ENCODE measurements at places on chromosomes 13 and 19.

GRCh38 chr19:47896019-47896418, 9.9 kb upstream of the SULT2A1 start:
- DNase-seq, result no peak

- no peak for DNase-seq
Measured at GRCh38 chr19:16637535-16637934, 9.5 kb upstream of the MED26 start.

- DNase-seq, result no peak
Measured at GRCh38 chr19:50233308-50233910, 30.0 kb downstream of the MYH14 start.

GRCh38 chr19:31015778-31016177, 333.5 kb downstream of the TSHZ3 start:
- no peak for DNase-seq

DNA sequence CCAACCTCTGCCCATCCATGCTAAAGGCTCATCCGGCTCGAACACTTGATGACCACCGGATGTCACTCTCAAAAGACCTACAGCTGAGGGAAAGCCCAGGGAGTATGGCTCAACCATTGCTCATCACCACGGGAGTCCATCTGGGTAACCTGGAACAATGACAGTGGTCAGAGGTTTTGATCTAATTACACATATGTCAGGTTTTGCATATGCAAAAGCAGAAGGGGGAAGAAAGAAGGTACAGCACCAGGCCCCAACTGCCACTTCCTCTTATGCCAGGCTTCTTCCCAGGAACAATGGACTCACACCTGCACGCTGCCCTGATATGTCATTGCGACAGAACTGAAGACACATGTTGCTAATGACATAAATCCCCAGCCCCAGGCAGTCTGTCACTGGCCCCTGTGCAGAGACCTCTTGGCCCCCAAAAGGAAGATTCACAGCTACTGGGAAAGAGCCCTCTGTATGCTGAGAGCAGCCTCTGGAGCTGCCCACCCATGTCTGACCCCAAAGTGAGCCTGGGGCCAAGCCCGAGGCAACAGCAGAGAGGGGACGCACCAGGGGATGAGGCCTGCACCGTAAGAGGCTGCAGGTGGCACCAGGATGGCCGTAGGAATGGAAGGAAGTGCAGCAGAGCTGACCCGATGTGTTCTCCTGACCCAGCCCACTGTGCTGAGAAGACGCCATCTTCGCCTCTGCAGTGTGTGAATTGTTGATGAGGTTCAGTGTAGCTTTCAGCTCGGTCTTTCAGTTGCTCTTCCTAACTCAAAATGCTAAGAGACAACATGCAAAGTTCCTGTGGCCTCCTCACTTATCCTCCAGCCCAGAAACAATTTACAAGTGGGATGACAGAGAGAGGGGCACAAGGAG, 26.3 kb downstream of the EPS15L1 start:
- DNase-seq, result no peak

DNA sequence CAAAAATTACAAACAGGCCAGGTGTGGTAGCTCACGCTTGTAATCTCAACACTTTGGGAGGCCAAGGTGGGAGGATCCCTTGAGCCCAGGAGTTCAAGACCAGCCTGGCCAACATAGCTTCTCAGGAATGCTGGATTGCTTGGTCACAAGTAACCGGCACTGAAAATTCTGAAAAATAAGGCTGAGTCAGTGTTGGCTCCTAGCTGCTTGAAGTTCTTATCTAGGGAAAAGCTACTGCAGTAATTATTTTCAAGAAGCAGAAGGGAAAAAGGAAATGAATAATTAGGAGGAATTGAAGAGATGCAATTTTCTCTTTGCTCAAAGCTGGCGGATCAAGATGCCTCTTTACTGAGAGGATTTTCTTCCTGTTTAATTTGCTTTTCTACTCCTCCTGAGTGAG, 75.0 kb upstream of the GTF3A start:
- no peak for DNase-seq

- DNase-seq, result no peak
Measured at GRCh38 chr13:98606296-98606695, 29.4 kb upstream of the STK24 start.

DNA sequence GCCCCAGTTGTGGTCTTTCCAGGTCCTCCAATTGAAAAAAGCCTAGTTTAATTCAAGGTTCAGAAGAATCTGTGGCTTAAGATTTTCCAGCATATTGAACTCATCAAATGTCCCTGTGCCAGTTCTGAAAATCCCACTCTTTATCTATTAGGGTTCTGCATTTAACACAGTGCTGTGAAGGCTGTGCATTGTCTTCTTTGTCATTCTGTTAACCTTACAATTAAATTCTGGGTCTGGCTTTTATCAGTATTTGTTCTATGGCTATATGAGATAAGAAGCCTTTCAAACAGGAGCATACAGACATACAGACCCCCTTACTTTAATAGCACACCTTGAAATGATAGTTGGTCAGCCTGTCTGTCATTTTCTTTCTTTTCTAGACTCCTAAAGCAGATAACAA, 362.1 kb upstream of the DACH1 start:
- DNase-seq, result no peak

DNA sequence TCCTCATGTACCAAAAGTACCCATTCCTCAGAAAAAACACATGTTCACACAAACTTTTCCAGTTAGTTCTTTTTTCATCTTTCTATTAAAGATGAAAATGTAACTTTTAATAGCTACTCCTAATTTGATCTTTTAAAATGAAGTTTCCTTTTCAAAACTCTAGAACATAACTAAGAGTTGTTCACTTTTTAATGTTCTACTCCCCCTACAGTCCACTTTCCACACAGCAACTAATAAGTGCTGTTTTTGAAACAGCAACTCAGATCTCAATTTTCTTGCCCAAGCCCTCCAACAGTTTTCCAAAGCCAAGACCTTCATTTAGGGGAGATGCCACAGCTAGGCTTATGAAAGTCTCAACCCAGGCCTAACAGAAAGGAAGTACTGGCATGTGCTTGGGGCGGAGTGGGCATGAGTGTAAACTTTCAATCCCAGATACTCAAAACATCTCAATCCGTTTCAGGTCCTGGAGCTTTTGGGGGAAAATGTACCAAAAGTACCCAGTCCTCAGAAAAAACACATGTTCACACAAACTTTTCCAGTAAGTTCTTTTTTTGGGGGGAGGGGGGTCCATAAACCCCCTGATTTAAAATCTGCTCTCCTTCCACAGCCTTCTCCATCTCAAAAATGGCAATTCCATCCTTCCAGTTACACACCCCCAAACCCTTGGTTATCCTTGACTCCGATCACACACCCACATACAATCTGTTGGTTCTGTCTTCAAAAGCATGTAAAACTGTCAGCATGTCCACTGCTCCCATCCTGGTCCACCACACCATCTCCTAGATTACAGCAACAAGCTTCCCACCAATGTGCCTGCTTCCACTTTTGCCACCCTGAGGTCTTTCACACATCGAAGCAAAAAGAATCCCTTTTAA, 2.0 kb downstream of the FBL start:
- DNase-seq, result no peak

DNA sequence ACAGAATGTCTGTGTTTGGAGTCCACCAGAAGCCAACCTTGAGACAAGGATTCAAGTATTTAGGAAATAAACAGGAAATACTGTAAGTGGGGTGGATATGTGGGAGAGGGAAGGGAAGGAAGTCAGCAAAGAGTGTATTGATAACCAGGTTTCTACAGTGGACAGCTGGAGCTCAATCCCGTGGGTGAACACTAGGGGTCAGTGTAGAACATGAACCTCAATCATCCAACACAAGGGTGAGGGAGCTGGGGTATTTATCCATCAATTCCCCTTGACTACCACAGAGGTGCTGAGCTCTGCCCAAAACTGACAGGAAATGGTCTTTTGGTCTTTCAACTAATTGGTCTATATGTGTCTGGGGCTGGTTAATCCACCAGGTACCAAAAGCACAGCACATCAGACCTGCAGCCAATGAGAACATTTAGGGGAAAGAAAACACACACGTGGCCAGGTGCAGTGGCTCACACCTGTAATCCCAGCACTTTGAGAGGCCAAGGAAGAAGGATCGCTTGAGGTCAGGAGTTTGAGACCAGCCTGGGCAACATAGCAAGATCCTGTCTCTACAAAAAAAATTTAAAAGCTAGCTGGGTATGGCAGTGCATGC, 5.6 kb upstream of the SYDE1 start:
- peak; percentile 46 for DNase-seq

GRCh38 chr19:38693380-38694223, 46.2 kb downstream of the ACTN4 start:
- DNase-seq, result no peak

- DNase-seq, result no peak
Measured at GRCh38 chr19:49687566-49688316, 1.7 kb upstream of the ADM5 start.

GRCh38 chr13:50518131-50518530, 325.4 kb downstream of the DLEU7 start:
- no peak for DNase-seq

DNA sequence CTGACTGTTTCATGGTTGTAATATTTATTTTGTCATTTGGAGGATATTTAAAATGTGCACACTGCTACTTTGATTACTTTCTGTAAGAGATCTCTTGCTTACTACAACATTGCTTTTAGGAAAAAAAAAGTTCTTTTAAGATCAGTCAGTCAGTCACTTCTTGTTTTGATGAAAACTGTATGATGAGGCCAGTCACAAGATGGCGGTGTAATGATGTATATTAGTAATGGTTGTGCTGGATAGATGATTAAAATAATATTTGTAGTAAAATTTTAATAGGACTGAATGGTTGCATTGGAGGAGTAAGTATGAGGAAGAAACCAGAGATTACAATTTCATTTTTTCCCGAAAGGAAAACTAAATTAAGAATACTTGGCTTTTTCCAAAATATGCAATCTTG, 2411.1 kb downstream of the PCDH9 start:
- DNase-seq, result no peak

GRCh38 chr13:46552889-46553520, at the start of gene LRCH1:
LRCH1 (plus strand) TSS chr13:46553170; CDS start chr13:46553397, 227 bp downstream.
- peak; percentile 88 for DNase-seq

- DNase-seq, result no peak
Measured at GRCh38 chr13:78398743-78399410, 204.5 kb downstream of the POU4F1 start.

DNA sequence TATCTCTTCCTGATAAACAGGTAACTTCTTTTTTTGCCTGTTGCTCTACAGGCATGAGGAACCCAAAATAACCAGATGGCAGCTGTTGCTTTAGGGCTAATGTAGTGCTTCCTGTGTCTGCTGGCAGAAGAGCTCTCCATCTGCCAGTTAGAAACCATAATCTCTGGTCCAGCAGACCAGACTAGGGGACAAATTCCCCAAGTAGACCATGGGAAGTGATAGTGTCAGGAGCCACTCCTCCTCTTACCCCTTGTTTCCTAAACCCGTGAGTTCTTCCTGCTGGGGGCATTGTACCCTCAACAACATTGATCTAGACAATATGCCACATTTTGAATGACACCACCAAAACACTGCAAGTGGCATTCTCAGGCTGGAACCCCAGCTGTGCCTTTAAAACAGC, 135.9 kb downstream of the DLEU7 start:
- no peak for DNase-seq

DNA sequence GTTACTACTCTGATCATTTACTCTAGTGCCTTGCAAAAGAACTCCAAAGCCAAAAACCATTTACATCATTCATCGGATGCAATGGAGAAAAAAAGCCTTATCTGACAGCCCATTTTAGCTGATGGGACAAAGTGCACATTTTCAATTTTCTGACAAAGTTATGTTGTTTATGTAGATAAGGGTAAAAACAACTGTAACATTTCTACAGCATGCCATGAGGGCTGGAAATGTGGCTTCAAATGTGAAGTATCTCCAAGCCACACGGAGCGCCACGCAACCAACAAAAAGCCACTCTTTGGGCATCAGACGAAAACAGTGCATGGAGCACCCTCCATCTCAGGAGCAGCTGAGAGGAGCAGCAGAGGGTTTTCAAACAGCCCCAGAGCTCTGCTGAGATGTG, 364.6 kb upstream of the ZNF507 start:
- no peak for DNase-seq

DNA sequence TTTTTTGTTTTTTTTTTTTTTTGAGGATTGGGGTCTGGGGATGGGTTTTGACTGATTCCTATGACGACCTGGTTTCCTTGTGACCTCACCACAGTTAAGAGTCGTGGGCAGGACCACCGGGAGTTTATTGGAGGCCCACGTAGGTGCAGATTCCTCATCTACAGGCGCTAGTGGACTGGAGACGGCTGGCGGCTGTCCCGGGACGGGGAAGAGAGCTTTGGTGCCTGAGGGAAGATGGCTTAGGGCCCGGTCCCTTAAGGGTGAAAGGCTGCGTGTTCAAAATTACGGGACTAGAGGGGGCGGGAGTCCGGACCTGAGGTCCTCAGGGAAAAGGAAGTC, 682 bp upstream of the TEAD2 start:
- no peak for DNase-seq

DNA sequence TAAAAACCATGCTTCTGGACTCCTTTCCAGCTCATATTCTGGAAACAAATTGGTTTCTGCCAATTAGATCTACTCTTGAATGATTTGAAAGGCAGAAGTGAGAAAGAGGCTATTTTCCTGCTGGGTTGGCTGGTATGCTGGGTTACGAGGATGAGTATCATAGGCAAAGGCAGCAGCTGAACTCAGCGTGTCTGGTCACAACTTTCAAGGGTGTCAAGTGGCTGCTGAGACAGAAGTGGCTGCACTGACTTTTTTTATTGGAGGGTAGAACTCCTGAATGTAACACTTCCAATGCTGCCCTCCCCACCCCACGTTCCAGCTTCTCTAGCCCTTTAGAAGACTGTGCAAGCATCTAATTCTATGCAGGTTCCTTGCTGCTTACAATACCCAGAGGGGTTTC, 8.3 kb upstream of the DZIP1 start:
- no peak for DNase-seq

GRCh38 chr13:75480671-75481175, 1.2 kb downstream of the TBC1D4 start:
- DNase-seq, result peak; percentile 6

DNA sequence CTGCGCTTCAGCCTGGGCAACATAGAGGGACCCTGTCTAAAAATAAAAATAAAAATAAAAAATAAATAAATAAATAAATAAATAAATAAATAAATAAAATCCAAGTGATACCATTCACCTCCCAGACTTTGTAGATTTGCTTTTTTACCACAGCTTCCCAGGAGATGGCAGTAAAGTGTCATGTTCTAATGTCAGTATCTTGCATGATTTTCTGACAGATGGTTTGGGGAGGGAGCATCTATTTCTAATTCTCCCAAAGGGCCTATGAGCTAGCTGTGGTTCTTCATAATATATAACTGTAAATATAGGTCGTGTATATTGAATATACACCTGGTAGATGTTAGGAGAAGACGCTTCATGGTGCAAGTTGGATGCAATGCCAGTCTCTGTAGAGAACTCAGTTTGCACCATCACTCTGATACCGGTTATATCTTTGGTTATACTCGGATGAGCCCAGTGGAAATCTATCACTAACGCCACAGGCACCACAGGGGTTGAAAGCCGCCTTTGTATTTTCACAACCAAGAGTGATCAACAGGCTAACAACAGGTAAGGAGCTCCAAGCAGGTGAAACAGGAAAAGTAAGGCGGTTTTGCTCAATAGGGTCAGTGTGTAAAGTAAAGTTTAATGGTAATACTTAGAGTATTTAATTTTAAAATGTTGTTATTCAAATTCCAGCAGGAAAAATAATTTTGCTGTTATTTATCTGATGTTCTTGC, 13.9 kb downstream of the APLP1 start:
- DNase-seq, result no peak

- no peak for DNase-seq
Measured at GRCh38 chr13:27012482-27013197, 159.0 kb downstream of the USP12 start.

GRCh38 chr19:21691661-21692060, 75.7 kb downstream of the ZNF100 start:
- DNase-seq, result no peak

GRCh38 chr19:13983213-13983889, 22.8 kb downstream of the RFX1 start:
- no peak for DNase-seq

Data from stimulated activated CD4-positive, alpha-beta T cell treated with anti-CD3 and anti-CD28 coated beads, Interleukin-4, amount 100 ng/mL, for 1 hour (primary cell).